ENCODE measurements at places on chromosomes 2 and 18. TPM values are rescaled to one million over a fixed set of nuclear protein-coding genes. Genes with fewer than 3 reads are reported as not detected.

Gene GULP1
- total RNA-seq = not detected

Gene PXDN
- total RNA-seq = not detected

Gene TLX2
- total RNA-seq = not detected

Gene TMEM198
- total RNA-seq = 0.69 TPM

Gene DNAJC10
- 55.6 TPM for total RNA-seq

Gene SLC19A3
- total RNA-seq = not detected

Gene KYNU
- not detected for total RNA-seq

Gene PCARE
- total RNA-seq = not detected
